ENCODE measurements at places on chromosomes 4 and X.

DNA sequence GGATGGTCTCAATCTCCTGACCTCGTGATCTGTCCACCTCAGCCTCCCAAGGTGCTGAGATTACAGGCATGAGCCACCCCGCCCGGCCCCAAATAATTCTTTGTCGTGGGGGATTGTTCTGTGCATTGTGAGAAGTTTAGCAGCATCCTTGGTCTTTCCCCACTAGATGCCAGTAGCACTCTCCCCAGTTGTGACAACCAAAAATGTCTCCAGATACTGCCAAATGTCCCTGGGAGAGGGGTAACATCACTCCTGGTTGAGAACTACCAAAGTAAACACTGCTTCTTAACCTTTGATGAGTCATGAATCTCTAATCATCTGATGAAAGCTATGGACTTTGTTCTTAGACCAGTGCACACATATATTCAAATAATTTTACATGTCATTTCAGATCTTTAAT, 90.7 kb upstream of the BRS3 start:
- no peak for DNase-seq

- peak; percentile 68 for DNase-seq
These were observed 294.3 kb downstream of the GUCY2F start for GRCh38 chrX:109187473-109188168.

DNA sequence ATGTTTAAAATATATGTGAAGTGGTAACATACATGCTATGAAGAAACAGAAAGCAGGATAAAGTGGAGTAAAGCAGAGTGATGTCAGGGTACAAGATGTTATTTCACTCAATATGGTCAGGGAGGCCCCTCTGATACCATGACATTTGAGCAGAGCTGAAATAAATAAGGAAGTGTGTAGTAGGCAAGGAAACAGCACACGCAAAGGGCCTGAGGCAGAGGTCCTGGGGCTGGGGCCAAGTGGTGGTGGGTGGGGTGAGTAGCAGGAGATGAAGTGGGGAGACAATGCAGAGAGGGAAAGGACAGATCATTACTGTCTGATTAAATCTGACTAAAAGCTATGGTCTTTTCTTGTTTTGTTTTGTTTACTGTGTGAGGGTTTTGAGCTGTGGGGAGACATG, 61.1 kb downstream of the FAM13A start:
- DNase-seq: no peak

GRCh38 chr4:129346734-129347133, 250.8 kb downstream of the C4orf33 start:
- DNase-seq: no peak

DNA sequence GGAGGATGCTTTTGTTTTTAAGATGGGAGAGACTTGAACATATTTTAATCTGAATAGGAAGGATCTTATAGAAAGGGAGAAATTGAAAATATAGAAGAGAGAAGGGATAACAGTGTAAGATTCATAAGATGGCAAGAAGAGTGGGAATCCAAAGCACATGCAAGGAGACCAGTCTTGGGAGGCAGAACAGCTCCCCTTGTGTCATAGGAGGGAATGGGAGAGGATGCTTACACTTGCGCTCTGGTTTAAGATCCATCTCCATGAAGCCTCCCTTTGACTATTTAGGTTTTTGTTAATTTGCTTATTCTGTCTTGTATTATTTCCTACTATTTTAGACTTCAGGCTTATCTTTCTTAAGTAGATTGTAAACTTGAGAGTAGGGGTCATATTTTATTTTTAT, 42.7 kb downstream of the KIF4A start:
- DNase-seq: no peak

DNA sequence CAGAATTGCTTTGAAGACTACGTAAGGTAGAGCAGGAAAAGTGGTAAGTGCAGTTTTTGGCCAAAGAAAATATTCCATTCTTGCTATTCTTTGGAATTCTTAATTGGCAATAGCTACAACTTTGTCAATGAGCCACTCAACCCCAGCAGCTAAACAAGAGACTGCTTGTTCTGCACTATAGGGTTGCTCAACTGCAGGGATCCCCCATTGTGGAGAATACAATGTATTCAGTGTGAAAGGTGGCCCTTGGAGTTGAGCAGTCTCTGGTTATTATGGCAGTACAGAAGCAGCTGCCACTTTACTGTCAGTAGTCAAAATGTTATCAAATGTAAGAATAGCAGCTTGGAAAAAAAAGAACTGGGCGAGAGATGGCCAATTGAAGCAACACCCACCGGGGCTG, 808.7 kb downstream of the CENPC start:
- peak; percentile 50 for DNase-seq

- DNase-seq: peak; percentile 47
These were observed 3.1 kb downstream of the TNMD start for GRCh38 chrX:100587861-100588260.

DNA sequence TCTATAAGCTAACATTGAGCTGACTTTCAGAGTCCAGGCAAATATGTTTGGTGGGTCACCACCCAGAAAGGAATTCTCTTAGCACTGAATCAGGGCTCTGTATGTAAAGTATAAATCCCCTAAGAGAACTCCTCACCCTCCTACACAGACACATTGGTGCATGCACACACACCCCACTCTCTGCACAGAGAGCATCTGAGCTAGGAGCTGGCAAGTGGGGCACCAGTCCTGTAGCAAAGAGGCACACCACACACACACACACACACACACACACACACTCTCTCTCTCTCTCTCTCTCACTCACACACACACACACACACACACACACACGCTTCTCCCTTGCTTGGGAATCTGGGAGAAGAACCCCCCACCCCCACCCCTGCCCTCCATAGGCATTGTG, 3.2 kb downstream of the SLITRK2 start:
- no peak for DNase-seq

DNA sequence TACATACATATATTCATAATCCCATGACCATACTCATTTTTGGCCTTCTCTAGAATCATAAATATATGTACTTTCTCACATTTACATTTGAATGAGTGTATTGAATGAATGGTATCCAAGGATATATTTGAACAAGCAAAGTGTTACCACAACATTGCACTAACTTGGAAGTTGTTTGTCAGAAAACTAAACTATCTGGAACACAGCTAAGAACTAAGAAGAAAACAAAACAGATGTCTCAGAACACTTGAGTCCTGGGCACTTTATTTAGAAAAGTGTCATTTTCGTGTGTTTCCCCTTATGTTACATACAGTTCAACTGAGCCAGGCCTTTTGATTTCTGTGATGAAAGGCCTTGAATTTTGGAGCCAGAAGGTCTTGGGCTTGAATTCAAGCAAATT, 466.7 kb upstream of the FAT1 start:
- no peak for DNase-seq

GRCh38 chrX:63128509-63128908, 222.6 kb downstream of the SPIN4 start:
- no peak for DNase-seq

All from eye (tissue), 1 donor.